ENCODE measurements at places on chromosomes 5 and 9.

DNA sequence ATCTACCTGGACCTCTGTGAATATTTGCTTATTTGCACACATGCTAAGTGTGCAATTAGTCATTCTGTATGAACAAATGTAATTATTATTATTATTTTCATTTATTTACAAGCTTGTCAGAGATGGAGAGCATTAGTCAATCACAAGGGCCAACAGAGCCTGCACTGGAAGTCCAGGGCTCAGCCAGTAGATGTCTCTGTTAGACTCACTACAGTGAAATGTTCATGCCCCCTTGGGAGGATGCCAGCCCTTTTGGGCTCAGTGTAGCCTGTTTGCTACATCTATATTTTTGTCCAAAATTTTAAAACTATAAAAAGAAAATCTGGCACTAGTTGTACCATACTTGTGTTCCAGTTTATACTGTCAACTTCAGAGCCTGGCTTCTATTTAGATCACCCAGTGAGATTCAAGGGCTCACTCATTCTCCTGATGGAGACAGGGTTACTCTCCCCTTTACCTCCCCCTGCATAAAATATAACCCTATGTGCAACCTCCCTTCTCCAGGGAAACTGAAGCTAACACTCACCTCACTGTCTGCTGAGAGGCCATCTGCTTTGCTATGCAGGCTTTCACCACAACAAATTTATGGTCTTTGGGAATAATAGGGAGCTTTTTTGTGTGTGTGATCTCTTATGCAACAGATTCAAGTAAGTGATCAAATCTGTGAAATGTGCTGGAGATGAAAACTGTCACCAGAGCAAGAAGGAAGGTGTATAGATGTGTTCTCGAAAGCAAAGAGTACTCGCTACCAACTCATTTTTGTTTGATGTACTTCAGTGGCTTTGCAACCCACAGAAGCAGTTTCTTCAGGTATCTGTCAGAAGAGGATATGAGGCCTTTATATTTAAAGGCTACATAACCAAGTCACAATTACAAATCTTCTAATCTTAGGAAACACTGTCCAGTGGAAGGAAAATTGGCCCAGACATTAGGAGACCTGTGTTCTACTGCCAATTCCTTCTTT lies 99.9 kb upstream of the TLE4 start:
- no peak for DNase-seq

- no peak for DNase-seq
Measured at GRCh38 chr5:163718272-163718671, 212.9 kb downstream of the MAT2B start.

- no peak for DNase-seq
Measured at GRCh38 chr9:133144904-133145851, 18.5 kb downstream of the GBGT1 start.

DNA sequence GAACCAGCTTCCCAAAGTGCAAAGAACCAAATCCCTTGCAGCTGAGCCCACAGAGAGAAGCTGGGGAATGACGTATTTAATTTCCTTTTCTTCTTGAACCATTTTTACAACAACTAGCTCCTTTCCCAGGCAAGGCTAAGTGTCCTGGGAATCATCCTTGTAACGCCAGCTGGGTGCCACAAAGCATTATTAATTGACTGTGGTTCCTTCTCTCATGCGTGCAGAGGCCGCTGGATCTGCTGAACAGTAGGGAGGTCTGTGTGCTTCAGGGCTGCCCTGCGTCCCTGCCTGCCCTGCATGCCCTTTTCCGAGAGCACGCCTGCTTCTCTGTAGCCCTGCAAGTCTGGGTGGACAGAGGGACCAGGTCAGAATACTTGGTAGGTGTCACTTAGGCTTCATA lies 124.1 kb upstream of the OTULINL start:
- DNase-seq, result no peak

- no peak for DNase-seq
Measured at GRCh38 chr5:9058161-9058560, 487.7 kb downstream of the SEMA5A start.

DNA sequence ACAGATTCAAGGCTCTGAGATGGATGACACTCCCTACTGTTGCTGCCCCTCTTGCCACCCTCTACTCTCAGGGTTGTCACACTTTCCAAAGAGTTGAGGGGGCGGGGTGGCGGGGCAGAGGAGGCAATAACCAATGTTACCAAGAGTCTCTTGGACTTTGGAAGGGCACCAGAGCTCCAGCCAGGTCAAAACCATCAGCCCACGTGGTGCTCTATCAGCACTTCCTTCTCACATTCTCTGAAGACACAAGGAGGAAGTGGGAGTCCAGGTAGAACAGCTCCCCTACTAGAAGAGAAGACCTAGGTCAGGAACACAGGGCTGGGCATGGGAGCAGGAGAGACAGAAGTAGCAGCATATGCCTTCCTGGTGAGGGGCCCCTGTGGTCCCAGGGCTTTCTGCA lies 33.0 kb upstream of the PIK3R1 start:
- no peak for DNase-seq

- DNase-seq, result no peak
Measured at GRCh38 chr5:159807586-159807985, 108.7 kb upstream of the ADRA1B start.

- DNase-seq, result no peak
Measured at GRCh38 chr5:17218353-17219005, 1.0 kb downstream of the BASP1 start.

DNA sequence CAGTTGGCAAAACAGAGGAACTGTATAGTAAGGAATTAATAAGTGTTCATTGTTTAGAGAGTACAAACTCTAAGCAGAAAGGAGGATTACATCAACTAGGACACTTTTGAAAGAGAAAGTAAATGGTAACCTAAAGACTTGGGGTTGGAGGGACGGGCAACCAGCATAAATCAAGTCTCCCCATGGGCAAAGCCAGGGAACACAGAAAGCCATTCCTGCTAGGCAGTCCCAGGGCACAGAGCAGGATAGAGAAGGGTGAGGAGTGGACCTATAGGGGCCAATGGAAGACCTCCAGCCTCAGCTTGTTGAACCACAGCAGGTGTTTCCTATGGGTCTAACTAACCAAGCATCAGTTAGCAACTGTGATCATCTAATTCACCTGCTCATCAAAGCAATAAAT lies 9.2 kb upstream of the ERAP1 start:
- no peak for DNase-seq

DNA sequence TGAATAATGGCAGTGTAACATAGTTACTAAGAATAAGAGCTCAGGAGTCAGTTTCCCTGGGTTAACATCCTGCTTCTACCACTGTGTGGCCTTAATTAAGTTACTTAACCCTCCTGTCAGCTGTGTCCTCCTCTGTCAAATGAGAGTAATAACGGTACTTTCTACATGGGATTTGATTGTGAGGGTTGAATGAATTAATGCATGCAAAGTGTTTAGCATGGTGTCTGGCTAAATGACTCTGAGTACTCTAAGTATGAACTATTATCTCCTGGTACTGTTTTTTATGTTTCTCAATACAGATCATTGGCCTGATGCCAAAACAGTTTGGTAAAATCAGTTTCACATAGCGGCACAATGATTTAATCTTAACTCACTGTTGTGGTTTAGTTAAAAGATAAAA lies 19.6 kb downstream of the ZNF131 start:
- no peak for DNase-seq

DNA sequence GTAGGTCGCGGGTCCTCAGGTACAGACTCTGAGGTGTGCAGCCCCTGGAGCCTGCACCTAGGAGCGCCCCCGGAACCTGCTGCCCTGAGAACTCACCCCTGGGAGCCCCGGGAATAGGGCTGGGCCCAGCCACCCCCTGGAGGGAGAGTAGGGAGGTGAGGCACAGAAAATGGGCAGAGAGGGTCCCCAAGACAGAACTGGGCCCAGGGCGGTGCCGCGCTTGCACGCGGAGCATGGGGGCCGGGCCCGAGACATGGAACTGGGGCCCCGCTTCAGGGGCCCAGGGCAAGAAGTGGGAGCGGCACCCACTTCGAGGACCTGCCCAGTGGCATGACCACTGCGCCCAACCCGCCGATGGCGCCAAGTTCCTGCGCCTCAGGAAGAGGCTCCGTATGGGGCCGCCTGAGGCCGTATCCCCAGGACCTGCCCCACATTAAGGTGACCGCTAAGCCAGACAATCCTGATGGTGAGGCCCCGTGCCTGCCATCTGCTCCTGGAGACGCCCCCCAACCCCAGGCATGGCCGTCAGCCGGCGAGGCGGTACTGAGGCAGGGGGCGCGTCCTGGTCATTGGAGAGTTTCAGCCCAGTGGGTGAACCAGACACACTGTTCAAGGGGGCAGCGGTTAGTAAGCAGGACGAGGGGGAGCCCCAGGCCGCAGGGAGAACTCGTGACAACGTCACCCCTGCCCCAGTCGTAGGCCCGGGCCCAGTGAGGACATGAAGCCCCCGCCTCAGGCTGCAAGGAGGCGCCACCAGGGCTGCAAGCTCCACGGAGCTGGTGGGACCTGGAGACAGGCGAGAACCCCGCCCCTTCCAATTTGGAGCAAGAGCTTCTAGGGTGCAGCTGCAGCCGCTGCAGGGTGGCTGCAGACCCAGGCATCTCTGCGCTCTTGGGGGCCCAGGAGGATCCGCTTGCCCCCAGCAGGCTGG lies 89.5 kb upstream of the PUM3 start:
- no peak for DNase-seq

DNA sequence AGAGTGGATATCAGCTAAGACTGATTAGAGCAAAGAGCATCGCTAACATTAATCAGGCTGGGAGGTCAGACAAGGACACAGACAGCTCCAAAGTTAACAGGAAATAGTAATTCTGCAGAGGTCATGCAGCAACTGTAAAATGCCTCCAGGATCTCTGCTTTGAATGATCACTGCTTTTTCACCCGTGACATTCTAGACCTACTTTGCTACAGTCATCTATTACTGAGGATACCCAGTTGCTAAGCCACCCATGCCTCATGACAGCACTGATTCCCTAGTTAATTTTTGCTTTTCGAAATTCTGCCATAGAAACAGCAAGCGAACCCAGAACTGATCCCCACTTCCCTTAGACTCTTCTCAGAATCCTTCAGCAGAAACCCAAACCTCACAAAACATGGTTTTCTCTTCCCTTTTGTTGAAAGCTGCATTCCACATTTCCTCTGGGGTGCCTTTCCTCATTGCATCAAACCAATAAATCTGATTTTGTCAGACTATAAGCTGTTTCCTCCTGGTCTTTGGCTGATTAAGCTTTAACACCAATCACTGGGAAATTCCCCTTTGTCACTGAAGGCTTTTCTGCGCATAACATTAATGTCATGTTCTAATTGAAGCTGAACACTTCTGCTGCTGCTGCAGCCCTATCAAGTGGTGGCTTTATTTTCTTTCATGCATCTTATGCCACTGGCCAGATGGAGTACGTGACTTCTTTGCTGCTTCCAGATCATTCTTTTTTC lies 201.1 kb upstream of the CHD1 start:
- no peak for DNase-seq

DNA sequence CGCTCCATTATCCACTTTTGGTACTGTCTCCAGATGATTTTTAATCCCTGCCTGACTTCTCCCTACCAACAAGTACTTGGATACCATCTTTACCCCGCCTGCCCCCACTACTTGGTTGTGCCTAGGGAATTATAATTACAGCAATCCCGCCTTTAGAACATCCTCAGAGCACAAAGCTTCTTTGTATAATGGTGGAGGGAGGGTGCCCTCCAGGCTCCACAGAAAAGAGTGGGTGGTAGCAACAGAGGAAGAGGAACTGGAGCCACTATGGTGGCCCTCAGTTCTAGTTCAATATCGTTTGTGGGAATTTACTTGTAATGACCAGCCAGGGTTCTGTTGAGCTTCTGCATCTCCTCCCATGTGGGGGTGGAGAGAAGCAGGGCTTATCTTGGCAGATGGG lies 79.0 kb upstream of the RNF38 start:
- DNase-seq, result no peak

- no peak for DNase-seq
Measured at GRCh38 chr5:14397717-14398116, 183.9 kb upstream of the OTULINL start.

DNA sequence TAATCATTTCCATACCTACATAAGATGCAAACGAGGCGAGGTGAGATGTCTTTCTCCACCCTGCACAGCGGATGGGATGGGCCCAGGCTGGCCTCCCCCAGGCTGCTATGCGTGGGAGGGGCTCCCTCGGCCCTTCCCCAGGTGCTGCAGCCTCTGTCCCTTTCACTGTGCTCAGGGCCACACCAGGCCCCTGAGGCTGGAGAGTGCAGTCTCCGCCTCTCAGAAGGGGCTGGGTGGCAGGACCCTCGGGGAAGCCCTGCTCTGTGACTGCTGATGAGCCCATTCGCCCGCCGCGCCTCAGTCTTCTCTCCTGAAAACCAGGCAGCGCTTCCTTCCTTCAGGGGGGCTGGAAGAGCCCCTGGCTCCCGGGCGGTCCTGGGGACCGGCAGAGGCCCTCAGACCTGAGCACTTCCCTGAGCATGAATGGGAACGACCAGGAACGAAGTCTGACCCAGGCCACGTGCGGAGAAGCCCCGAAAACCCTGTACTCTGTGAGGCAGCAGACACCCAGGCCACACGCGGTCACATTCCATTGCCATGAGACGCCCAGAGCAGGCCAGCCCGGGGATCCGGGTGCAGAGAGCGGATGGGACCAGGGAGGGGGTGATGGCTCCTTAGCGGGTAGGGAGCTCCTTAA lies 21.9 kb upstream of the NOTCH1 start:
- no peak for DNase-seq

DNA sequence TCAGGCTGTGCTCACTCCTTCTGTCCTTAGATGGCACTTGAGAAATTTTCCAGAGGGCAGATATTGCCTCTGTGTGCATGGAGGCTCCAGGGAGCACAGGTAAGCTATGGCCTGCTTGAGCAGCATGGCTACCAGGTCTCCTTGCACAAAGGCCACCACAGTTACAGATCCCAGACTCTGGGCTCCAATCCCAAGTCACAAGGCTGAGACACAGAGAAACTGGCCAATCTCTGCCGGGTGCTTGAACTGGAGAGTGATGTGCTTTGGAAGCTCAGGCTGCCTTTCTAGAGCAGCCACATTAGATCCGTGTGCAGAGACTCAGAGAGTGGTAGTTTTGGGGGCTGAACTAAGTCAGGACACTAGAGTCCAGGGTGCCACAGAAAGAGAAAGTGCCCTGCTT lies 145.7 kb downstream of the SEMA6A start:
- DNase-seq, result no peak

- no peak for DNase-seq
Measured at GRCh38 chr5:7886849-7887475, 18.0 kb downstream of the MTRR start.

DNA sequence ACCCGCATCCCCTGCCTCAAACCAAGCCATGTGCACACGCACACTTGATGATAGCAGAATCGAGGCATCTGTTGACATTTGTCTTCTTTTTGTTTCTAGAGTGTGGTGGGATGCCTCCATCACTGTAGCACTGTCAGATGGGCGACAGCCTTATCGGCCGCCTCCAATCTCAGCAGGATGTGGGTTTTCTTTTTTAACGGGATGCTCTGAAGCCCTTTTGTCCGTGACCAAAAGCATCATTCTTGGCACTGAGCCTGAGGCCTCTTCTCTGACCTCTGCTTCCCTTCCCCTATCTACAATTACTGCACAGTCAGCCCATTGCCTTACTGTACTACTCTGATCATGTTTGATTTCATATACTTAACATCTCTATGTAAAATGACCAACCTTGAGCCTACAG lies 78.3 kb downstream of the LMNB1 start:
- DNase-seq, result no peak

GRCh38 chr9:108443741-108444140 lies 412.0 kb downstream of the ACTL7B start:
- peak; percentile 49 for DNase-seq

- peak; percentile 81 for DNase-seq
Measured at GRCh38 chr9:94805585-94805984, 79.1 kb downstream of the AOPEP start.

- no peak for DNase-seq
Measured at GRCh38 chr5:39605588-39606575, 181.1 kb upstream of the DAB2 start.
